AG04450 (cell line): ENCODE measurements at places on chromosomes 3 and 15. TPM values are rescaled to one million over a fixed set of nuclear protein-coding genes. Genes with fewer than 3 reads are reported as not detected.

The C3orf70 gene
- polyA plus RNA-seq, result 0.79 and 0.89 TPM in 2 replicates

The C3orf80 gene
- not detected in 2 replicates for polyA plus RNA-seq

The AGBL1 gene
- not detected in 2 replicates for polyA plus RNA-seq

The TICRR gene
- polyA plus RNA-seq, result 1.1 and 1.3 TPM in 2 replicates

The SAXO2 gene
- 3.5 and 3.6 TPM in 2 replicates for polyA plus RNA-seq

The P3H2 gene
- 23.8 and 32.6 TPM in 2 replicates for polyA plus RNA-seq

The PATL2 gene
- polyA plus RNA-seq, result 0.17 and 0.50 TPM in 2 replicates

The RETNLB gene
- not detected in 2 replicates for polyA plus RNA-seq

The PTH1R gene
- 0.05 and 0.09 TPM in 2 replicates for polyA plus RNA-seq

The RYK gene
- 67.6 and 74.5 TPM in 2 replicates for polyA plus RNA-seq

The FAM107A gene
- 0.02 TPM in 1 of 2 replicates, not detected in the other for polyA plus RNA-seq
